Choroid plexus epithelial cell (primary cell): ENCODE measurements at places on chromosomes 2 and 18.

GRCh38 chr18:58898010-58898799 lies 33.5 kb downstream of the ZNF532 start:
- DNase-seq: no peak

DNA sequence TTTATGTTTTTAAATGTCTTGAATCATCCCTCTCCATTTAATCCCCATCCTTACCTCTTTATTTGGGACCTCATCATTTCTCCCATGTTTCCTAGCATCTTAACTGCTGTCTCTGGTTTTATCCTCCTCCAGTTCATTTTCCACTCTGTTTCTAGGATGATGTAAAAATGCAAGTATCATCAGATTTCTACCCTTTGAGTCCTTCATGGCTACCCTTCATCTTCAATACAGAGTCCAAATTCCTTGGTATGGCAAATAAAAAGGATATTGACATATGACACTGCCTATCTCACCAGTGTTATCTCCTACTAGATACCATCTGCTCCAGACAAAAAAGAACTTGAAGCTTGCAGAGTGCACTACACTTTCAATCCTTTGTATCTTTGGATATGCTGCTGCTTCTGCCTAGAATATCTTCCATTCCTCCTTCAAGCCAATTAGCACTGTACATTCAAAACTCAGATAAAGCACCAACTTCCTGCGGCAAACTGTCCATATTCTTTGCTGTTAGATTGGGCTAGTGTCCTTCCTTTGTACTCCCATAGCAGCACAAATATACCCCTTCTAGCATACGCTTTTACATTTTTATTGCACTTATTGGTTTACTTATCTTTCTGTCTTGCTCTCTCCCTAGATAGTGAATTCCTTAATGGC lies 24.6 kb upstream of the TLK1 start:
- DNase-seq: no peak

DNA sequence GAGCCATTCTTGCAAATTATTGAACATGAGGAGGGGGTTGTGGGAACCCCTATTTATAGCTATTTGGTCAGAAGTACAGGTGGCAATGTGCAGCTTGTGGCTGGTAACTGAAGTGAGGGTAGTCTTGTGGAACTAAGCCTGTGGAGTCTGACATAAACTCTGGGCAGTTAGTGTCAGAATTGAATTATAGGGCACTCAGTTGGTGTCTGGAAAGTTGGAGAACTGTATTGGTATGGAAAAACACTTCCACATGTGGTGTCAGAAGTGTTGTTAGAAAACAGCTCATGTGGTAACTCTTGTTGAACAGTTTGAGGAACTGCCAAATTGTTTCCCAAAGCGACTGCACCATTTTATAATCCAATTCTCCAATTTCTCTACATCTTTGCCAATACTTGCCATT lies 7.5 kb downstream of the RALBP1 start:
- no peak for DNase-seq

GRCh38 chr2:74707837-74708236 lies 53.8 kb downstream of the SEMA4F start:
- no peak for DNase-seq

DNA sequence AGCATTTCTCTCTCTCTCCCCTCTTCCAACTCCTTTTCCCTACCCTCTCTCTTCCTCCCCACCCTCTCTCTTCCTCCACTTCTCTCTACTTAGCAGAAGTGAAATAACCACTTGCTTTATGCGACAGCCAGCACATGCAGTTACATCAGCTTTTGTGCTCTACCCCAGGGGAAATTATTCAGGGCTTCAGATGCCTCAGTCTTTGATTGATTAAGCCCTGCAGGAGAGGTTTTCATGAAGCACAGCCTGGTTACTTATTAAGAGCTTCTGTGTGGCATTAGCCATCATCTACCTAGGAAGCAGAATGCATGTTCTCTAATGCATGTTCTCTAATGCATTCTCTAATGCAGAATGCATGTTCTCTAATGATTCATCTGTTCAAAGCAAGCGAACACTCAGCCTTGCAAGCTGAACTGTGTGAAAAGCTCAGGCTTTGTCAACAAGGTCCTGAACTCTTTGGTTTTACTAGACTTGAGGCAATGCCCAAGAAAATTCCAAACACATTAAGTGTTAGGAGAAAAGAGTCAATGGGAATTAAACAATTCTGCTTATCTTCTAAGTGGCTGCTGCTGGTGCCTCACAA lies 56.1 kb downstream of the LHCGR start:
- peak; percentile 77 for DNase-seq

- no peak for DNase-seq
These were observed 20.0 kb downstream of the SFTPB start for GRCh38 chr2:85647823-85648526.

- no peak for DNase-seq
These were observed 7.8 kb downstream of the EHD3 start for GRCh38 chr2:31241625-31242270.

- peak; percentile 40 for DNase-seq
These were observed 9.4 kb downstream of the REV1 start for GRCh38 chr2:99480390-99480789.

DNA sequence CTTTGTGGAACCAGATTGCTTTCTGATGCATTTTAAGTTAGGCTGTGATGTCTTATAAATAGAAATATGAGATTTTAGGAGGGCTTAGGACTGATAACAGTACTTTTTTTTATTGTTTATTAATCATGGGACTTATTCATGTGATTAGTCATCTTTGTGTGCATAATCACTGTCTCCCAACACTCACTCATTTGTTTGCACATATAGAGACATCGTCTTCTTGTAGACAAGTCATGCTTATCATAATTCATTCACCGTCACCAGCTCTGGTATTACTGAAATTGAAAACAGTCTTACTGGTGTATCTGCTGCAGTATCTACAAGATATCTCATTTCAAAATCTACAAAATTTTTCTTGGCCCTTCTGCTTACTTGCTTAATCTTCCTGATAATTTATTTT lies 45.8 kb downstream of the WDR7 start:
- DNase-seq: peak; percentile 34

DNA sequence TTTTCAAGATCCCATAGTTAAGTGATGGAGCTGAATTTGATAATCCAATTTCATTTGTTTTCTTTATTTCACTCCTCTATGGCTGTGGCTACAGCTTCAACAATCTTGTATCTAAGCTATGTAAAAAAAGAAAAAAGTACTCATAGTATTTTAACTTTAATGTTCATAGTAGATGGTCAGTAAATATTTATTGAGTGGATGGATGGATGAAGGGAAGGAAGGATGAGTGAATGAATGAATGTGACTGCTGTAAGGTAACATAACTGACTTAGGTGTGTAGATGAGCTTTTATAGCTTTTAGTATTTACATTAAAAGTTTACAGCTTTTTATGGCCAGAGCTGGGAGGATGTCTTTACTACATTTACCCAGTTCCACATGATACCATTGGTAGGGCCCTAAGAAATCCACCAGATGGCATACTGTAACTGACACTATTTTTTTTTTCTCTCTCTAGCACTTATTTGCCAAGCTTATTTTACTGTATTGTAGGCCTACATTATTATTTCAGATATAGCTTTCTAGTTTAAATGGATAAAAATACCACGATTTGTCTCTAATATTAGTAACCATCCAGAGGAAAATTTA lies 13.4 kb upstream of the HRH4 start:
- peak; percentile 37 for DNase-seq

- peak; percentile 85 for DNase-seq
These were observed 71.2 kb upstream of the COL3A1 start for GRCh38 chr2:188902901-188903491.

DNA sequence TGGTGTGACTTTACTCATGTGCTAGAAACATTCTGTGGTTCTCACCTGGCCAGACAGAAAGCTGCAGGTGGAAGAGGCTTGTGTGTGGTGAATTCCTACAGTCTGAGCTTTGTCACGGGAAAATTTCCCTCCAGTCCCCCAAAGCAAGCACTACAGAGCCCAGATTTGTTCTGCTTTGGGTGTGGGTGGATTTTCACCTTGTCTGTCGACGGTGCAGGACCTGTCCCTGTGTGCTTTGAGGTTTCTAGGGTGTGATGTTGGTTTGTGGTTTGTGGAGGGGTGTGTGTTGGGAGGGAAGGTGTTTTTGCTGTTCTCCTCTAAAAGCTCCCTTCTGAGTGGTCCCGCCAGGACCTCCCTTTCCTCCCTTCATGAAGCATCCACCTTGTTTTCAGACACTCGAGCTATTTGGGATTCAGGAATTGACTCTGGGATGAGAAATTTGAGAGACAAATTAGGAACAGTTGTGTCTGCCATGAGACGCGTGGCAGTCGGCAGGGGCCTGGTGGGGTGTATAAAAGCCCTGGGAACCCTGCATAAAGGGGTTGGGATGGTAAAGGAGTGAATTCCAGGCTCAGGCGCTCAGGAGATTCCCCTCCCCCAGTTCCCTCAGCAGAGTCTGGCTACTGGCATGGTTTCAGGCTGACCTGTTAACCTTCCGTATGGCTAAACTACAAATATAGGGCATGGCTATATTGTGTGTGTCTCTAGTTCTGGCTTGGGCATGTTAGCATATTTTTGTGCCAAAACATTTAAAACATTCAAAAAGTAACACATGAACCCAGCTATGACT lies 65.5 kb downstream of the DGKD start:
- peak; percentile 26 for DNase-seq

GRCh38 chr2:50781646-50782045 lies 250.3 kb downstream of the NRXN1 start:
- no peak for DNase-seq

GRCh38 chr2:142892715-142893114 lies 15.3 kb downstream of the KYNU start:
- DNase-seq: no peak

DNA sequence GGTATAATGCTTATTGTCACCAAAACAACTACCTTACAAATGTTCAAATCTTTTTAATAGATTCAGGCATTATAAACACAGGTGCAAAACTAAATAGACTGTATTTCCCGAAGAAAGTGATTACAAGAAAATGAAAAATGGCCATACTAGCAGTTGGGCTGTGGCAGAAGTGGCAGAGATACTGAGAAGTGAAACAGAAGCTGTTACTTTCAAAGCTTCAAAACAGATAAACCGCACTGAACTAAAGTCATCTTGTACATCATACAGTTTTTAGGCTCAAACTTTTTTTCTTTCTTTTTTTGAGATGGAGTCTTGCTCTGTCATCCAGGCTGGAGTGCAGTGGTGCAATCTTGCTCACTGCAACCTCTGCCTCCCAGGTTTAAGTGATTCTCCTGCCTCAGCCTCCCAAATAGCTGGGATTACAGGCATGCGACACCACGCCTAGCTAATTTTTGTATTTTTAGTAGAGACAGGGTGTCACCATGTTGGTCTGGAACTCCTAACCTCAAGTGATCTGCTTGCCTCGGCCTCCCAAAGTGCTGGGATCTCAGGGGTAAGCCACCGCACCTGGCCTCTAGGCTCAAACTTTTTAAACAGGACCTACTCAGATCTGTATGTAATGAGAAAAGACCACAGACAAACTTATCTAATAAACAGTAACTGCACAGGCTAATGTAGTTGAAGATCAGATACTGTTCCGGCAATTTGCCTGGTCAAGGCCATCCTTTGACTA lies 77.9 kb upstream of the SATB2 start:
- DNase-seq: no peak

- no peak for DNase-seq
These were observed 29.0 kb upstream of the PTPN4 start for GRCh38 chr2:119730671-119731177.

- no peak for DNase-seq
These were observed 57.7 kb upstream of the HPCAL1 start for GRCh38 chr2:10245021-10245420.

GRCh38 chr2:24492421-24493279 lies 1.6 kb downstream of the NCOA1 start:
- DNase-seq: peak; percentile 39

GRCh38 chr2:178237488-178238153 lies 43.3 kb downstream of the OSBPL6 start:
- DNase-seq: no peak

- DNase-seq: no peak
These were observed 323.1 kb downstream of the SLC8A1 start for GRCh38 chr2:40128796-40129195.

DNA sequence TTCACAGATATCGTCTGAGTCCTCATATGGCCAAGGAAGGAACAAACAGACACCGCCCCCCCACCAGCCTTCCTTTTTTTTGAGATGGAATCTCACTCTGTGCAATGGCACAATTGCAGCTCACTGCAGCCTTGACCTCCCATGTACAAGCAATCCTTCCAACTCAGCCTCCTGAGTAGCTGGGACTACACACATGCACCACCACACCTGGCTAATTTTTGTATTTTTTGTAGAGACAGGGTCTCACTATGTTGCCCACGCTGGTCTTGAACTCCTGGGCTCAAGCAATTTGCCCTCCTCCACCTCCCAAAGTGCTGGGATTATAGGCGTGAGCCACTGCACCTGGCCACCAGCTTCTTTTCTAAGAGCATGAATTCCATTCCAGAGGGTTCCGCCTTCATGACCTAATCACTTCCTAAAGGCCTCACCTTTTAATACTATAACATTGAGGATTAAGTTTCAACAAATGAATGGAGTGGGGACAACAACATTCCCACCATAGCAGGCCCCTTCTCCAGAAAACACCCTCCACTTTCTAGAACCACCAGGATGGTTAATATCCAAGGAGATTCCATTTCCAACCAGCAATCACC lies 2.2 kb upstream of the TMBIM1 start:
- no peak for DNase-seq

GRCh38 chr2:136319651-136320050 lies 201.7 kb upstream of the CXCR4 start:
- no peak for DNase-seq

GRCh38 chr2:141899740-141900139 lies 231.1 kb downstream of the LRP1B start:
- DNase-seq: peak; percentile 19

GRCh38 chr2:234840336-234840735 lies 111.5 kb upstream of the SH3BP4 start:
- DNase-seq: peak; percentile 99

DNA sequence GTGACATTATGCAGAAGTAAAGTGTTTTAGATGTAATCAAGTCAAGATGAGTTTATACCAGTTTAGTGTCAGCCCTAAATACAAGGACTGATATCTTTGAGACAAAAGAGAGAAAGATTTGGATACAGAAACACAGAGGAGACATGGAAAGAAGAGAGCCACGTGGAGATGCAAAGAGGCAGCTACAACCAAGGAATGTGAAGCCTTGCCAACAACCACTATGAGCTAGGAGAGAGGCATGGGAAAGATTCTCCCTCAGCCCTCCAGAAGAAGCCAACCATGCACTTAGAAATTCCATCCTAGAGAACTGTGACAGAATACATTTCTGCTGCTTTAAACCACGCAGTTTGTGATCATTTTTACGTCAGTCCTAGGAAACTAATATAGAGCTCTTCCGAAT lies 217.2 kb downstream of the DOK6 start:
- peak; percentile 60 for DNase-seq

DNA sequence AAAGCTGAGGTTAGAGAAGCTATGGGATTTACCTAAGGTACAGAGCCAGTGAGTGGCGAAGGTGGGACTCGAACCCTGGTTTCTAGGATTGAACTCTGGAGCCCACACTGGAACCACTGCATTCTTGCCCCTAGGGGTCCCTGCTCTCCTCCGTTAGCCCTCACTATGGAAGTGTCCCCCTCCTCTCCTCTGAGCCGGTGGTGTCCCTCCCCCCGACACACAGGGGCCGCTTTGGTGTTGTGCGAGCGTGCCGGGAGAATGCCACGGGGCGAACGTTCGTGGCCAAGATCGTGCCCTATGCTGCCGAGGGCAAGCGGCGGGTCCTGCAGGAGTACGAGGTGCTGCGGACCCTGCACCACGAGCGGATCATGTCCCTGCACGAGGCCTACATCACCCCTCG lies 8.5 kb upstream of the GMPPA start:
- no peak for DNase-seq
